ENCODE measurements at places on chromosomes 13 and 19.

DNA sequence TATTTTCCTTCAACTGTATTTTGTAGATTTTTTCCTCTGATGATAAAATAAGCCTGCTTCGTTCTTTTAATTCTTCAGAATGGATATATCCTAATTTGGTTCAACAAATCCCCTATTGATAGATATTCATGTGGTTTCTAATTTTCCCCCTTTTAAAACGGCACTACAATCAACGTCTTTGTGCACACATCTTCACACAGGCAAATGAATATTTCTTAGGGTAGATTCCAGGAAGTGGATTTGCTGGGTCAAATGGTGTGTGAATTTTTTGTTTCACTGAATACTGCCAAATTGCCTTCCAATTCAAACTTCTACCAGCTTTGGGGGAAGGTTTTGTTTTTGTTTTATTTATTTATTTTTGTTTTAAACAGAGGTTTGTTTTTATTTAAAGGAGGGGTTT is 287.2 kb downstream of the FOXO1 start:
- no peak for DNase-seq

DNA sequence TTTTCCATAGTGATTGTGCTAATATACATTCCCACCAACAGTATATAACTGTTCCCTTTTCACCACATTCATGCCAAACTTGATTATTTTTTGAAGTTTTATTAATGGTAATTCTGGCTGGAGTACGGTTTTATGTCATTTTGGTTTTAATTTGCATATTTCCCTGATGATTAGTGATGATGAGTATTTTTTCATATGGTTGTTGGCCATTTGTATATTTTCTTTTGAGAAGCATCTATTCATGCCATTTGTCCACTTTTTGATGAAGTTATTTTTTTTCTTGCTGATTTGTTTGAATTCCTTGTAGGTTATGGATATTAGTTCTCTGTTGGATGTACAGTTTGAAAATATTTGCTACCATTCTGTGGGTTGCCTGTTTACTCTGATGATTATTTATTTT is 484.4 kb upstream of the SPRY2 start:
- DNase-seq: no peak

DNA sequence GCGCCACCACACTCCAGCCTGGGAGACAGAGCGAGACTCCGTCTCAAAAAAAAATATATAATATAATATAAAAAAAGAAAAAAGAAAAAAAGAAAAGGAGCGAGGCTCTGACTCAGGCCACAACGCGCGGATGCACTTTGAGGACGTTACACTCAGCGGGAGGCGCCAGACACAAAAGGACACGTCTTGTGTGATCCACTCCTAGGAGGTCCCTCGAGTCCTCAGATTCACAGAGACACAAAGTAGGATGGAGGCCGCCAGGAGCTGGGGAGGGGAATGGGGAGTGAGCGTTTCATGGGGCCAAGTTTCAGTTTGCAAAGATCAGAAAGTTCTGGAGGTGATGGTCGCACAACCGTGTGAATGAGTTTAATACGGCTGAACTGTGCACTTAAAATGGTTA is 8.5 kb upstream of the ABHD17A start:
- no peak for DNase-seq

DNA sequence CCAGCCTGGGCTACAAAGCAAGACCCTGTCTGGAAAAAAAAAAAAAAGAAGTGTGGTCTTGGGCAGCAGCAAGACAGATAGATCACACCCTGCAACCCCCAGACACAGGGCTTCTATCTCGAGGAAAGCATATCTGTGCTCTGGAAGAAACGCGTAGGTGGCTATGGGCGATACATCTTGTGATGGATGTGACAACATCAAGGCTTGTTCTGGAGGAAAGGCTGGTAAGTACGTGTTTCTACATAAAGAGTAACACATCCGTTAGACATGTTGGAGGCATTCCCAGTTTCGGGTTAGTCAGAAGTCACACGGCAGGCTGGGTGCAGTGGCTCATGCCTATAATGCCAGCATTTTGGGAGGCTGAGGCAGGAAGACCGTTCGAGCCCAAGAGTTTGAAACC is 6.6 kb upstream of the DHDH start:
- DNase-seq: no peak

- no peak for DNase-seq
Observed at GRCh38 chr19:9295411-9295849, 14.2 kb downstream of the ZNF699 start.
